Ovary (tissue), 10 donors: ENCODE measurements at places on chromosomes 7 and 10. TPM values are rescaled to one million over a fixed set of nuclear protein-coding genes. Genes with fewer than 3 reads are reported as not detected.
A peak's percentile ranks its signal among the peaks of the same experiment; 100 is the strongest.

DNA sequence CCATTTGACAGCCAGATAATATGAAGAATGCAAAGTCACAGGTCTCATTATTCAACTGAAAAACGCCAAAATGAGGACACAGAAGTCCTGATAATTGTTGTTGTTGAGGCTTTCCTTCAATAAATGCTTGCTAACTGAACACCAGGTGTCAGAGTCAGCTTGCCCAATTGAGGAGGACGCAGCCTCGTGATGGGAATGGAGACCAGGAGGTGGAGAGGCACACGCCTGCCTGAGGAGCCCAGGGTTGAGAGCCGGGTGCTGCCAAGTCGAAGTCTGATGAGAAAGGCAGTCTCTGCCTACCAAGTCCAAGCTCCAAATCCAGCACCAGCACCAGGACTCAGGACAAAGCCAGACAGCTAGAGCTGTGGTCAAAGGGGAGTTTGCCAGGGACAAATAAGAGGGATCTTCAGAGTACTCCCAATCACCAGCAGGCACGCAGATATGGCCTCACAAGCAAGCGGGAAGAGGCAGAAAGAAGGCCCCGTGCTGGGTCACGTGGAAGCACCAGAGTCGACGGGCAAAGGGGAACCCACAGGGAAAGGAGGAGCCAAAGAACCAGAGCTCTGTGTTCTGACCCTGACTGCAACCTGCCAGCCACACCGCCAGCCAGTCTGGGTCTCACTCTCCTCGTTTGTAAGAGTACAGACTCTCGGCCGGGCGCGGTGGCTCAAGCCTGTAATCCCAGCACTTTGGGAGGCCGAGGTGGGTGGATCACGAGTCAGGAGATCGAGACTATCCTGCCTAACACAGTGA lies 47.6 kb downstream of the VOPP1 start:
- DNase-seq, result no peak

- no peak for DNase-seq
These were observed 129.0 kb downstream of the DIP2C start for GRCh38 chr10:560314-560992.

GRCh38 chr10:8913720-8914119 lies 859.2 kb downstream of the GATA3 start:
- DNase-seq, result no peak

DNA sequence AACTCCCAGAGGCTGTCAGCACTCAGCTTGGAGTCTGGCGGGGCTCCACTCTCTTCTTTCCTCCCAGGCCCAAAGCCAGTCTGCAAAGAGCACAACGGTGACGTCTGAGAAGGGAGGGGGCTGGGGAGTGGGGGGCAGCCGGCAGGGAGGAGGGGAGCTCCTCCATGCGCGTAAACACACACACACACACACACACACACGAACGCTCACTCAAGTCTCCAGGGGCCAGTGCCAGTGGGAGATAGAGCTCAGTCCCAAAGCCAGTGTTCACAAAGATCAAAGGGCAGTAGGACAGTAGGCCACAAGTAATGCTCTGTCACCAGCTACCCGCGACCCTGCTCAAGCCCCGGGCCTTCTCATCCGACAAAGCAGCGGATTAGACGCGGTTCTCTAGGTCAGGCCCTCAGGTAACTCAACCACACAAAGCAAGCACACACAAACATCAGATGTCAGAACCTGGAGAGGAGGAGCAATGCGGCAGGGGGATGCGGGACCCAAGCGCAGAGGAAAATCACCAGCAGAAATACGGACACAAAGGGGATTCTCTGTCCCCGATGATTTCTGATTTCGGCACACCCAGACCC lies 19.9 kb downstream of the TCAF1 start:
- peak; percentile 90 for DNase-seq

Gene LRRC18
- not detected for total RNA-seq

DNA sequence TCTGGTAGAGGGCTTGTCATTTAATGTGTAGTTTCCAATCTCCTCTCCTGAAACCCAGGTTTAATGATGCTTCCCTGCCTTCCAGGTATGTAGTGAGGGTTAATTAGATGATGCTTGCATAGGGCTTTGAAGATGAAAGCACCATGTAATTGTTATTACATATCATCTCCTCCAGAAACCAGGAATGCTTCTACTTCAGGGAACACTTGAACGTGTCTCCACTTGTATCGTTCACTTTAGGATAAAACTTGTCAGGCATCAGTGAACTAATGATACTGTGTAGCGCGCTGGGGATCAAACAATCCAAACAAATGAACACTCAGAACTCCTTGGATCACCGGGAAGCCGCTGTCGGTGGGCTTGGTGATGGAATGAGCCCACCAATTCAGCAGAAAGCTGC lies 260.9 kb upstream of the FZD8 start:
- DNase-seq, result no peak

Gene MYL7
- 0.46 TPM for total RNA-seq

GRCh38 chr10:99530108-99531025 lies 2.4 kb upstream of the NKX2-3 start:
- no peak for DNase-seq

GRCh38 chr10:86189891-86190290 lies 176.7 kb downstream of the GRID1 start:
- DNase-seq, result no peak

DNA sequence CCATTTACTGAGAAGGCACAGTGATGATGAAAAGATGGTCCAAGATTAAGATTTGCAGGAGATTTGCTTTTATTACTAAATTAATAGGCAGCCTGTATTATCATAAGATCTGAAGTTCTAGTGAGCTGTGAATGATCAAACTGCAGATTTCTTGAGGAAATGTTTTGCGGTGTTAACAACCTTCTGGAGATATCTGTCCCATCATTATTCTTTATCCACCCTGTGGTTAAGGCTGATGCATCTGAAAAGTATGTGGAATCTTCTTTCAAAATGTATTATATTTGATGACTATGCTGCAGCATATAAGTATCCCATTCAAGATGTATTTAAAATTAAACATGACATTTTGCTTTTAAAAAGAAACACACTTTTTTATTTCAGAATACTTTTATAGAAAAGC lies 150.3 kb downstream of the POLR1F start:
- no peak for DNase-seq

Gene TACR2
- 6.2 TPM for total RNA-seq

GRCh38 chr10:18233775-18234174 lies 93.6 kb downstream of the CACNB2 start:
- peak; percentile 55 for DNase-seq

- DNase-seq, result peak; percentile 36
These were observed 11.0 kb downstream of the PSD start for GRCh38 chr10:102407425-102408130.

Gene FXYD4
- total RNA-seq, result not detected

GRCh38 chr10:110739811-110740271 lies 95.7 kb downstream of the RBM20 start:
- DNase-seq, result peak; percentile 42

- DNase-seq, result no peak
These were observed 767.0 kb downstream of the GRM8 start for GRCh38 chr7:126485791-126486190.

DNA sequence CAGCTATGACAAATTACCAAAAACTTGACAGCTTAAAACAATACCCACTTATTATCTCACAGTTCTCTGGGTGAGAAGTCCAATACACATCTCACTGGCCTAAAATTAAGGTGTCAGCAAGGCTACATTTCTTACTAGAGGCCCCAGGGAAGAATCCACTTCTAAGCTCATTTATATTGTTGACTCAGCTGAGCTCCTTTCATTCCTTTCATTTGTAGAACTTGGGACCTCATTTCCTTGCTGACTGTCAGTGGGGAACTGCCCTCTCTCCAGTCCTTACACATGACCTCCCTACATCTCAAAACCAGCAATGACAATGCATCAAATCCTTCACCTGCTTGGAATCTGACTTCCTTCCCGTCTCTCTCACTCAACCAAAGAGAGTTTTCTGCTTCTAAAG lies 240.3 kb downstream of the IPMK start:
- no peak for DNase-seq

DNA sequence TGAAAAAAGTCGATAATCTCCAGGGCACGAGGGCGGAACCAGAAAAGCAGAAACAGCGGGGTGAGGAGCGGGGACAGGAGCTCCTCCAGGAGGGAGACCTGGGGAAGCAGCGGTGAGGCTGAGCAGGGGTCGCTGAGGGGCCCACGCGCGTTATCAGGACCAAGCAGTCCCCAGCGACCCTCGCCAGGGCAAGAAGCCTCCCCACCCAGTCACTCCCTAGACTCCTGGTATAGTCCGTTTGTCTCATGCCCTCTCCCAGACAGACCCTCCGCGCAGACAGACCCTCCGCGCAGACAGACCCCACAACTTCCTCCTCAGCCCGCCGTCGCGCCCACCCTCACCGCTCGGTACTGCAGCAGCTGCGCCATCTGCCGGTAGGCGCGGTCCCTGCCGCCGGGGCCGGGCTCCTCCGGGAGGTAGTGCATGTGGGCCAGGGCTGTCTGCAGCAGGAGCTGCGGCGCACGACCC lies 6.3 kb downstream of the ATG9B start:
- peak; percentile 50 for DNase-seq

GRCh38 chr7:159000859-159001435 lies 143.7 kb downstream of the VIPR2 start:
- DNase-seq, result no peak

DNA sequence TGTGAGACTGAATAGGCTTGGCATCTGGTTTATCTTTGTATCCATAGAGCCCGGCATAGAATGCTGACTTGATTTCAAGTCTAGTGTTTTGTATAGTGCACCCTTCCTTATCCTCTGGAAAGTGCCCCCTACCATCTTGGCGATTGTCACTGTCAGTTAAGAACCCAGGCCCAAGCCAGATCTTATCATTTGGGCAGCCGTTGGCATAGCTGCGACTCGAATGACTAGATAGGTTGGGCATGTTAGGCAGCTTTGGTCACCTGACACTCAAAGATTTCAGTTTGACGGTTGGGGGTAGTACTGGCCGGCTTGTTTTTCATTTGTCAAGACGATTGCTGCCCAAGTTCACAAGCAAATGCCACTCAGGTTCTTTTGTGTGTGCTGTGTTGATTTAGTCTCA lies 6.6 kb downstream of the NIPSNAP2 start:
- no peak for DNase-seq

GRCh38 chr7:95715274-95715673 lies 57.1 kb upstream of the DYNC1I1 start:
- no peak for DNase-seq

- DNase-seq, result peak; percentile 41
These were observed 3.2 kb downstream of the TNS3 start for GRCh38 chr7:47578579-47579270.

- no peak for DNase-seq
These were observed 70.9 kb downstream of the MYL10 start for GRCh38 chr7:101557978-101558741.

DNA sequence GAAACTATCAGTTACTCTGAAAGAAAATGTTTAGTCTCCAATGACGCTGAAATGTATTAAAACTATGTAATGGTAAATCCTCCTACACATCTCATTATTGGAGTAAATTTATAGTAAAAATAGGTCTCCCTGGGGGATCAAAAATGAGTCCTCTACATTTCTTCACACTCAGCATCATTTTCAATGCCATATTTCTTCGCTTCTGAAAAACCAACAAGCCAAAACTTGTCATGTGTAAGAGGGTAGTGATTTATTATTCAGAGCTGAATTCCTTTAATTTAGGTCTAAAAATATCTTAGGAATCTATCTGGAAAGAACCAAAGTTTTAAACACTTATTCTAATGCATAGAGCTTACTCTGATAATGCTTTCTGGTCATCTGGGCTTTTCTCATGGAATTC lies 3.0 kb downstream of the PDK4 start:
- DNase-seq, result no peak

- no peak for DNase-seq
These were observed 4.4 kb downstream of the FUOM start for GRCh38 chr10:133353202-133353959.

Gene SPDYE1
- total RNA-seq, result not detected

GRCh38 chr7:50156706-50157105 lies 63.7 kb upstream of the ZPBP start:
- DNase-seq, result no peak

DNA sequence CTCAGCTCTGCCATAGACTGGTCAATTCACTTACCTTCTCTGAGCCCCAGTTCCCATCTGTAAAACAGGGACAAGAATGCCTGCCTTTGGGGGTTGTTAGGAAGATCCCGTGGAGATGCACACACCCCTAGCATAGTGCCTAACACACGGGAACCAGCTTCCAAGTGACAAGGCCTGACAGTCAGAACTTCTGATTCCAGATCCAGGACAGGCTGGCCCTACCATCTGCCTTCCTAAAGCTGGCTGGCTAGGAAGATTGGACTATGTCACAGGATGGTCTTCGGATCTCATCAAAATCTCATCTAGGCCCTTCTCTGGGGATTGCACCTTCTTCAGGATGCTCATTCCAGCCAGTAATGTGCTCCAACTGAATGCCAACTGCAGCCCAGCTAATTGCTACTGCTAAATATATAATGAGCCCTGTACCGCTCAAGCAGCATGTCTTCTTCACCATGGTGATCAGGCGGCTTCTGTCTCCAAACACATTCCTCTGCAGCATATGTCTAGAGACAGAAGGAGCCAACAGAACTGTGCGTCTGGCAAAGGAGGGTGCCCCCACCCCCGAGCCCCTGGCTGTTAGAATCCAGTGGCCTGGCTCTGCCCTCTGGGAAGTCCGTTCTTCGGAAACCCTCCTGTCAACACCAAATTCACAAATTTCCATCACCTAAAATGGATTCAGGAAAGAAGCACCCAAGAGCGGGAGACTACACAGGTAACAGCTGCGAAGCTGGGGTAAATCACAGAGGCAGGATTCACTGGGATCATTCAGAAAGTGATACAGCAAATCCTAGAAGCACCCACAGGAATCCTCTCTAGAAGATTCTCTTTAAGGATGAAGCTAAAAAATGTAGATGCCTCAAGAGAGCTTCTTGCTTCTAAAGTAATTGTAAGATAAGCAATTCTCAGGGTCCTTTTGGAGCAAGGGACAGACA lies 142.1 kb upstream of the EEPD1 start:
- no peak for DNase-seq

- peak; percentile 9 for DNase-seq
These were observed 43.8 kb downstream of the CFAP46 start for GRCh38 chr10:132898391-132899053.

DNA sequence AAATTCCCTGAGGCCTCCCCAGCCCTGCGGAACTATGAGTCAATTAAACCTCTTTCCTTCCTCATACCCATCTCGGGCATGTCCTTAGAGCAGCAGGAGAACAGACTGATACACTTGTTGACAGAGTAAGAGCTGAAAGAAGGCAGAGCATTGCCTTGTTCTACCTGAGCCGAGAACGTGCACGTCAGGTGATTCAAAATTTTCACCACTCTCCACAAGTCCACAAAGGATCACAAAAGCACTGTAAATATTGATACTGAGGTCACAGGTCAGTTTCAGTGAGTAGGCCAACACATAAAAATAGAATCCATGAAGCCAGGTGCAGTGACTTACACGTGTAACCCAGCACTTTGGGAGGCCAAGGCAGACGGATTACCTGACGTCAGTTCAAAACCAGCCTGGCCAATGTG lies 27.8 kb downstream of the DCLRE1C start:
- DNase-seq, result no peak

DNA sequence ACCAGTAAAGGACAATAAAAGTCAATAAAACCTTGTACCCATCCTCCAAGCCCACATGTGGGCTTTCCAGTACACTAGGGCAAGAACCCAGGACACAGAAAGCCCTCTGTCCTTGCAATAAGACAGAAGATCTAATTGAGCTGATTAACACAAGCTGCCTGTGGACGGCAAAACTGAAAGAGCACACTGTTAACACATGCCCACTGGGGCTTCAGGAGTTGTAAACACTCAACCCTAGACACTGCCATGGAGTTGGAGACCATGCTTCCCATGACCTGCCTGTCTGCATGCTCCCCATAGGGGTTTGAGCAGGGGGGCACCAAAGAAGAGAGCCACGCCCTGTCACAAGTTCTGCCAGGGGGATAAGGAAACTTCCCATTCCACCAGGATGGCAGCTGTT lies 22.6 kb upstream of the WIPF3 start:
- no peak for DNase-seq
